Cardiac muscle cell (in vitro differentiated cells and primary cell): ENCODE measurements at places on chromosomes 3 and 15. TPM values are rescaled to one million over a fixed set of nuclear protein-coding genes. Genes with fewer than 3 reads are reported as not detected.

CADM2 gene
- polyA plus RNA-seq = 0.30 and 0.40 TPM in 2 replicates

STRIT1 gene
- not detected in 2 replicates for polyA plus RNA-seq

- peaks cover 11% of the 10 kb centered on the region for H3K4me1 ChIP-seq
- no peak overlapping the region for H3K27ac ChIP-seq
- no peak for DNase-seq
- no peaks in the 10 kb centered on the region for H3K27me3 ChIP-seq
- H3K36me3 ChIP-seq = no peaks in the 10 kb centered on the region
- no peak overlapping the region for H3K4me3 ChIP-seq
Measured at GRCh38 chr15:86644339-86644738, 564.7 kb downstream of the AGBL1 start.

DNA sequence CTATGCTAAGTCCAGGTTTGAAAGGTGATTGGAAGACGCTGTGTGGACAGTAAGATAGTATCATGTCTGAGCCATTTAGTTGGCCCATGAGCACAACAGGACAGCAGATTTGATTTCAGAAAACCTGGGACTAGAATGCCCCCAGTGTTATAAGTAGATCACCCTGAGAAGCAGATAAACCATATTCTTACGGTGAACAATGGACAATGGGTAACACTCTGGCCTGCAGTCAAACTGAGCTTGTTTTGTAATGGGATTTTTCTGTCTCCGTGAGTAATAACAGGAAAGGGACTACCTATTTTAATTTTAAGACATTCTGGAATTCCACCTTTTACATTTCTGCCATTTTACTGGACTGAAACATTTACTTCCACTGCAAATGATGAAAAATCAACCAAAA lies 71.5 kb downstream of the LDHAL6B start:
- no peak for DNase-seq
- no peak overlapping the region for H3K4me3 ChIP-seq
- H3K27me3 ChIP-seq = no peaks in the 10 kb centered on the region
- no peaks in the 10 kb centered on the region for H3K4me1 ChIP-seq

DNA sequence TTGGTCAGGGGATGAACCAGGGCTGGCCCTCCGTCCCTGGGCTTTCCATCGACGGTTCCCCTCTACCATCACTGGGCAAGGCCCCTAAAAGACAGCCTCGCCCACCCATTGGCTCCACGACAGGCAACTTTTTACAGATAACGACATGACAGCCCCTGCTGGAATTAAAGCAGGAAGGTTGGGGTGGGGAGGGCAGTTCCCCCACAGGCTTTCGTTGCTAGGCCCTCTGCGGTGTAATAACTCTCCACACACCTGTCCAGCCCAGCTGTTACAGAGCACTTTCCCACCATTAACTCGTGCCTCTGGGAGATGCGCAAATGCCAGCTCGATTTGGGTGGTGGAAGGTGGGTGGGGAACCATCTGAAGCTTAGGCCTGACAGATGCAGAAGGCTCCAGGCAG lies 264.2 kb upstream of the TLE3 start:
- no peaks in the 10 kb centered on the region for H3K36me3 ChIP-seq
- H3K27me3 ChIP-seq = peaks cover 35% of the 10 kb centered on the region
- H3K4me3 ChIP-seq = no peak overlapping the region
- H3K27ac ChIP-seq = no peak overlapping the region
- H3K4me1 ChIP-seq = no peaks in the 10 kb centered on the region

DNA sequence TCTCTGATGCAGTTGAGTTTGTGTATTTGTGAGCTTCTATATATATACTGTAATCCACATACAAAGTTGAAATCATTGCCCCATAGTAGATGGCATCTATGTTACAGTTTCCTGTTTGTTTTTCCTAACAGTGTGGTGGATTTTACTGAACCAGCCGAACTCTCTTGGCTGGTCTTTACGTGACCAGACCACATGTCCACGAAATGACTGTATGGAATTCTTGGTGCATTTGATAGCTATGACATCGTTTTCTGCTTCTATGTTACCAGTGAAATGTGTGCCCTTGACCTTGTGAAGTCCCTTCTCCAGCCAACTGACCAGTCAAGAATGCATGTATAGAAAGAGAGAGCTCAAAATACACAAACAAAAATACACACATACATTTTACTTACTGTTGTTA lies 1.8 kb downstream of the KCNMB2 start:
- peaks cover 17% of the 10 kb centered on the region for H3K4me1 ChIP-seq
- no peaks in the 10 kb centered on the region for H3K36me3 ChIP-seq
- no peak for DNase-seq
- H3K4me3 ChIP-seq = no peak overlapping the region
- no peaks in the 10 kb centered on the region for H3K27me3 ChIP-seq
- no peak overlapping the region for H3K27ac ChIP-seq

GRCh38 chr15:57263520-57263919 lies 112.8 kb upstream of the CGNL1 start:
- peaks cover 28% of the 10 kb centered on the region for H3K36me3 ChIP-seq
- no peak for DNase-seq
- no peaks in the 10 kb centered on the region for H3K27me3 ChIP-seq
- H3K27ac ChIP-seq = no peak overlapping the region
- H3K4me1 ChIP-seq = peaks cover 20% of the 10 kb centered on the region

SIDT1 gene
- polyA plus RNA-seq = 0.32 TPM in 1 of 2 replicates, not detected in the other

DNA sequence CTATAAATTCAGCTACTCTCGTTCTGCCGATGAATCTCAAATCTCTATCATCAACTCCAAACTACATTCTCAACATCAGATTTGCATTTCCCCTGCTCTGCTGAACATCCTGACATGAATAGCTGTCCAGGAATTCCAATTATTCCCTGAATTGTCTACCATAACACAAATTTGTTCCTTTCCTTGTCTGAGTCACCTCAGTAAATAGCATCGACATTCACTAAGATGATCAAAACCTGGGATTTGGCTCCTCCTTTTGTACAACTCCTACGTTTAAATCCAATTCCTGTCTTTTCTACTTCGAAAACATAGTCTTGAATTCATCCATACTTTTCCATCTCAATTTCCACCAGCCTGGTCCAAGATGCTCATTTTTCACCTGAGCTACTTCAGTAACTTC lies 107.0 kb downstream of the GREM1 start:
- H3K4me3 ChIP-seq = no peak overlapping the region
- no peak overlapping the region for H3K27ac ChIP-seq
- no peaks in the 10 kb centered on the region for H3K27me3 ChIP-seq
- H3K4me1 ChIP-seq = no peaks in the 10 kb centered on the region
- no peaks in the 10 kb centered on the region for H3K36me3 ChIP-seq

- H3K27ac ChIP-seq = no peak overlapping the region
- no peaks in the 10 kb centered on the region for H3K27me3 ChIP-seq
- no peaks in the 10 kb centered on the region for H3K36me3 ChIP-seq
- H3K4me1 ChIP-seq = peaks cover 15% of the 10 kb centered on the region
- no peak overlapping the region for H3K4me3 ChIP-seq
Measured at GRCh38 chr3:43966126-43966525, 275.4 kb downstream of the ABHD5 start.

GRCh38 chr3:66451766-66452165 lies 49.1 kb downstream of the LRIG1 start:
- H3K36me3 ChIP-seq = no peaks in the 10 kb centered on the region
- no peak overlapping the region for H3K4me3 ChIP-seq
- no peak for DNase-seq
- H3K27me3 ChIP-seq = no peaks in the 10 kb centered on the region
- H3K27ac ChIP-seq = no peak overlapping the region

- peaks cover 43% of the 10 kb centered on the region for H3K36me3 ChIP-seq
- H3K4me1 ChIP-seq = no peaks in the 10 kb centered on the region
- no peak overlapping the region for H3K27ac ChIP-seq
- H3K27me3 ChIP-seq = no peaks in the 10 kb centered on the region
- no peak for DNase-seq
Measured at GRCh38 chr15:64713592-64713991, 61.8 kb downstream of the RBPMS2 start.

- H3K4me3 ChIP-seq = no peak overlapping the region
- no peak for DNase-seq
- H3K4me1 ChIP-seq = no peaks in the 10 kb centered on the region
- peaks cover 16% of the 10 kb centered on the region for H3K27me3 ChIP-seq
- H3K36me3 ChIP-seq = no peaks in the 10 kb centered on the region
Measured at GRCh38 chr3:189235214-189235613, 63.4 kb downstream of the TPRG1 start.

MYO1E gene
- 27.7 and 36.0 TPM in 2 replicates for polyA plus RNA-seq

ASB14 gene
- polyA plus RNA-seq = 0.34 and 0.56 TPM in 2 replicates

GRCh38 chr3:138078096-138078495 lies 37.3 kb downstream of the DZIP1L start:
- H3K27me3 ChIP-seq = no peaks in the 10 kb centered on the region
- peak; percentile 16 for DNase-seq
- no peak overlapping the region for H3K27ac ChIP-seq
- H3K36me3 ChIP-seq = peaks cover 38% of the 10 kb centered on the region
- H3K4me3 ChIP-seq = no peak overlapping the region

CELSR3 gene
- polyA plus RNA-seq = 3.1 and 3.4 TPM in 2 replicates
